ENCODE measurements at places on chromosomes 16 and 17.

GRCh38 chr17:50594892-50595291 is 34.4 kb downstream of the CACNA1G start:
- DNase-seq: no peak

DNA sequence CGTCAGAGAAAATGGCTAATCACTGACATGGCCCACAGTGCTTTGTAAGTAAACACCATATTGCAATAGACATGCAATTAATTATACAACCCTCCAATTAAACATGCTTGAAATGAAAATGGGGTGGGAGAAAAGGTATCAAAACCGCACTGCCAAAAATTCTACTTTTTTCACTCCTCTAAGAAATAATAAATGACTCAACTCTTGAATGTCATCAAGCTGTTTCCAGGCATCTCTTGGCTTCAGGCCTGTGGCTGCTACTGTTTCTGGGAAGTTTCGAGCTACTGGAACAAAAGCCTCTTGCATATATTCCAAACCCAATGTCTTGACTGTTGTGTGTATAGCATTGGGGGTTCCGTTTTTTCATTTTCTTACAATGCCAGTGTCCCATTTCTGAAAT is 412.6 kb downstream of the RBFOX1 start:
- no peak for DNase-seq

DNA sequence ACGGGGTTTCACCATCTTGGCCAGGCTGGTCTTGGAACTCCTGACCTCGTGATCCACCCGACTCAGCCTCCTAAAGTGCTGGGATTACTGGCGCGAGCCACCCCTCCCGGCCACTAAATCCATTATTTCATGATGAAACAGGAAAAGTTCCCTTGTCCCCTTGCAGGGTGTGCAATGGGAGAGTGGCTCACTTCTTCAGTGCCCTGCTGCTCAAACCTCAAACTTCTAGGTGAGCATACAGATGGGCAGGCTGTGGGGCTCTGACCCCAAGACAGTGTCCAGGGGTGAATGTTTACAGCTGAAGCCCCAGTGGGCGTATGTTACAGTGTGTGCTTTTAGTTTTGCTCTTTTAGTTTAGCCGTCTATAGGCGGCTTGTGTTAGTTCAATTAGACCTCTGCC is 34.7 kb downstream of the GJC1 start:
- no peak for DNase-seq

GRCh38 chr16:46688101-46688653 is 801 bp downstream of the VPS35 start:
- DNase-seq: no peak

DNA sequence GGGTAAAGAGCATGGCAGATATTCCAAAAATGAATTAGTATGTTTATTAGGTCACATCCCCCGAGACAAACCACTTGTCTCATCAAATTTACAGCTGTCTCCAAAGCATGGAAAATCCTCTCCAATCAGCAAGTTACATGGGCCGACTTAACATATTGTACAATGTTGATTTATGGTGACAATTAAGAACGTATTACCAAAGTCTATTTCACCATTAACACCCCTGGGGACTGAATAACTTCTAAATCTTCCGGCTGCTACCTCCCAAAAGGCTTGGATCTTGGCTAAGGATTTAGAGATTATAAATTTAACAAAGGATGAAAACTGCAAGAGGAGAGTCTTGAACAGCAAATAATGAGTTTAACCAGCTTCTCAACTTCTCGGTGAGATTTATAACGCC is 311.9 kb downstream of the NPIPA8 start:
- DNase-seq: no peak

DNA sequence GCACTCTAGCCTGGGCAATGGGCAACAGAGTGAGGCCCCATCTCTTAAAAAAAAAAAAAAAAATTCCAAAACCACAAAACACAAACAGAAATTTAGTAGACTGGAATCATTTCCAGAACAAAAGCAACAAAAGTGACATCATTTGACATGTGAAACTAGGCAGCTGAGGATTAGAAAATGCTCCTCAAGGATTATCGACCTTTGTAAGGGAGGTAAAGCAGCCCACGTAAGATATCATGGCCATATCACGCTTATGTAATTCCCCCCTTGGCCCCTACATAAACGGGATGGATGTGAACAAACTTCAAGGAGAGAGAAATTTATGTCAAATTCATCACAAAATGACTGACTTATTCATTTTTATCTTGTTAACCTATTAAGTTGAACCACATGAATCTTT is 83.3 kb downstream of the WDR59 start:
- DNase-seq: no peak
